ENCODE measurements at places on chromosomes 11 and 22.

DNA sequence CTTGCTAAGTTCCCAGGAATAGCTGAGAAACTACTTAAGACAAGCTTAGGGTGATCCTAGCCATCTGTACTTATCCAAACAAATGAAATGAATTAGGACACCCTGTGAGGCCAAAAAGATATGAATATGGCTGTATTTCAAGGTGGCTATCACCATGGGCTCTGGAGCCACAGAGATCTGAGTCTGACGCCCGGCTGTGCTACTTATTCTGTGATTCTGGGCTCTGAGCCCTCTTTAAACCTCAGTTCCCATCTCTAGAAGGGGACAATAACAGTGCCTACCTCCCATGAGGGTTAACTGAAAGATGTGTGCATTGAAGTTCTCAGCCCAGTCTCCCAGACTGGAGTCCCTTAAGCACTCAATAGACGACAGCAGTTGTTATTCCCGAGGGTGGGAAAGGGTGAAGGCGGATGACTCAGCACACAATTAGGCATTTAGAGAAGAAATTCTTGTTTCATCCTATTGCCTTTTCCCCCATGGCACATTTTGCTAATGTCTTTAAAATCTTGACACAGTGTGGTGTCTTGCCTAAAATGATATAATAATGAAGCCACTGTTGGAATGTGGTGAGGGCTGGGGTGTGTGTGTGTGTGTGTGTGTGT lies 132.5 kb downstream of the ADAMTS15 start:
- DNase-seq = no peak

GRCh38 chr11:57324886-57325734 lies at the start of gene TNKS1BP1:
Gene TNKS1BP1 (minus strand): TSS chr11:57324952. CDS start chr11:57321885, 3,067 bp downstream.
- peak; percentile 87 for DNase-seq

DNA sequence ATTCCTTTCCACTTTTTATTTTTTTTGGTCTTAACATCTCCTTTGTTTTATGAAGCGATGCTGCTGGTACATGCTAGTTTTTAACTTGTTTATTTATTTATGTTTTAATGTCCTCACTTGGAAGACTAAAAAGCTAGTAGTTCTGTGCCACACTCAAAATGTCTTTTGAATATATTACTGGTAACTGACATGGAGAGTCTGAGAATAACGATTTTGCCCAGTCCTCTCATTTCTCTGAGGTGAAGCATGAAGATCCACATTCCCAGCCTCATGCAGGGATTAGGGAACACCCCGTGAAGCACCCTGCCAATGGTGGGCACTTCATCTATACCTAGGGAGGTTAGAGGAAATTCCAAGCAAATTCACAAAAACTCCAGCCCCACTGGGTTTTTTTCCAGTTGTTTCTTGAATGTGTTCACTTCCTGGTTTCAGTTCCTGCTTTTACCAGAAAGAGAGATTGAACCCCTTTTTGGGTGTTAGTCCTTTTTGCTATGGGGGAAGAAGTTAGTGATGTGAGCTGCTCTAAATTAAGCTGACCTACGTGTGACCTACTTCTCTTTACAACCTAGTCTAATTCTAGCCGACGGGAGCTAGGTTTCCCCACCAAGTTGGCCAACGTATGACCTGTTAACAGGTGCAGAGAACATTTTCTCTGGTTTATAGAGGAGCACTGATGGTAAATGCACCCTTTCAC lies 106.1 kb downstream of the SLC1A2 start:
- DNase-seq = no peak

DNA sequence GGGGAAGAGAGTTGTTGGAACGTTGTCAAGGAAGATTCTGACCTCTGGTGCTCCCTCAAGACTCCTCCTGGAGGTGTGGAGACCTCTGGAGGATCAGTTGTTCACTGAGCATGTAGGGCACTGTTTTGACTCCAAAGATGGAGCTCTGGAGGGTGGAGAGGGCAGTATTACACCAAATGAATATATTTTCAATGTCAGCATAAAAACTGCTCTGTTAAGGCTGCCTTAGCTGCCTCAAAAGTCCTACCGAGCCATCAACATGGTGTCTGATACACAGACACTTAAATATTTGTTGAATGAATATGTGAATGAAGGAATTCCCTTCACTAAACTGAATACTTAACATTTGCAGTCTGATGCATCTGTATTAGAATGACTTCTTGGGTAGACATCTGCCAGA lies 144.2 kb upstream of the SPON1 start:
- DNase-seq = no peak

DNA sequence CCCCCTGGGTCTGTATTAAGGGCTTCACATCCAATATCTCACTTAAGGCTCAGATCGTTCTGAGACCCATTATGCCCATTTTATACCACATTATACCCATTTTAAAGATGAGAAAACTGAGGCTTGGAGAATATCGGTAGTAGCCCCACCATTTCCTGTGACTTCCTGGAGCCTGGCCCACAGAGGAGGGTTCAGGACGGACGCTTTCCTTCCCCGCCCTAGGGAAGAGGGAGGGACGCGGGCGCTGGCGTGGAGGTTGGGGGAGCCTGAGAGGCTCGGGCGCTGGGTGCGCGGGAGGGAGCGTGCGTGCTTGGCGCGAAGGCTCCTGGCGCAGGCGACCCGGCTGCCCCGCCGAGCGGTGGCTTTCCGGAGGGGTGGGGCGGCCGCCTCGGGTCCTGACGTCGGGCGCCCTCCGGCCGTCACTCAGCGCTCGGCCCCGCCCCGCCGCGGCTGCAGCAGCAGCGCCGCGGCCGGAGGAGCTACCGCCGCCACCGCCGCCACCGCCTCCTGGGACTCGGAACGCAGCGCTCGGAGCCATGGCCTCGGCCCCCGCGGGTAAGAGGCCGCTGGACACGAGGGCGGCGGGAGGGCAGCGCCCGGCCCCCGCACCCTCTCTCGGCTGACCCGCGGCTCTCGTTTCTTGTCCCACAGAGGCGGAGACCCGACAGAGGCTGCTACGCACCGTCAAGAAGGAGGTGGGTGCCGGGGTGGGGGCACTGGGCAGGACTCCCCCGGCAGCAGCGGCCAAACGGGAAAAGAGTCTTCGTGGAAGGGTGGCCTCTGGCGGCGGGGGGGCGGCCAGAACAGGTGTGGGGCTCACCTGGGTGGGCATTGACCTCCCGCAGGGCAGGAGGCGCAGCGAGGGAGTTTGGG lies at the start of gene SGSM1:
SGSM1 (plus strand) TSS at position 422 of the 873 bp plus-strand sequence; CDS start at position 537, 115 bp downstream.
- DNase-seq = peak; percentile 61
